ENCODE measurements at places on chromosomes 3 and 15.

- DNase-seq = no peak
Measured at GRCh38 chr3:37262816-37263393, 88.5 kb upstream of the LRRFIP2 start.

DNA sequence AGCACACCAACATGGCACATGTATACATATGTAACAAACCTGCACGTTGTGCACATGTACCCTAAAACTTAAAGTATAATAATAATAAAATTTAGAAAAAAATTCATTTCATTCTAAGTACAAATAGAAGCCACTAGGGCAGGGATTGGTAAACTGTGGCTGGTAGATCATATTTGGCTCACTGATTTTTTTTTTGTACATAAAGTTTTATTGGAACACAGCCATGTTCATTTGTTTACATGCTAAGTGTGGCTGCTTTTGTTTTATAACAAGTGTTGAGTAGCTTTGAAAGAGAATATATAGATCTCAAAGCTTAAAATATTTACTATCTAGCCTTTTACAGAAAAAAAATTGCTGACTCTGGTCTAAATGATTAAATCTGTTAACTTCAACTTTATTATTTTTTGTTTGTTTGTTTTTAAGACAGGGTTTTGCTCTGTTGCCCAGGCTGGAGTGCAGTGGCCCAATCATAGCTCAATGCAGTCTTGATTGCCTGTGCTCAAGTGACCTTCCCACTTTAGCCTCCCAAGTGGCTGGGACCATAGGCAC lies 32.8 kb downstream of the SLC30A4 start:
- no peak for DNase-seq

DNA sequence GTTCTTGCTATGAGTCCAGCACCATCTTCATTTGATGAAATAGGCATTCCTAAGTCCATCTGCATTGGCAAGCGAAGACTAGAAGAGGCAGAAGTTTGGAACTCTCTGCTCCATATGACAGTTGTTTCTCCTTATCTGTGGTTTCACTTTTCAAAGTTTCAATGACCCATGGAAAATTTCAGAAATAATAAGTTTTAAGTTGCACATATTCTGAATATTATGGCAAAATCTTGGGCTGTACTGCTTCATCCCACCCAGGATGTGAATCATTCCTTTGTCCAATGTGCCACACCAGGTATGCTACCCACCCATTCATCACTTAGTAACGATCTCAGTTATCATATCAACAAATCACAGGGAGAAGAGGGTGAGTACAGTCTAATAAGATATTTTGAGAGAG lies 647.9 kb downstream of the GRM7 start:
- no peak for DNase-seq

GRCh38 chr3:43081796-43082195 lies 24.1 kb downstream of the POMGNT2 start:
- no peak for DNase-seq

DNA sequence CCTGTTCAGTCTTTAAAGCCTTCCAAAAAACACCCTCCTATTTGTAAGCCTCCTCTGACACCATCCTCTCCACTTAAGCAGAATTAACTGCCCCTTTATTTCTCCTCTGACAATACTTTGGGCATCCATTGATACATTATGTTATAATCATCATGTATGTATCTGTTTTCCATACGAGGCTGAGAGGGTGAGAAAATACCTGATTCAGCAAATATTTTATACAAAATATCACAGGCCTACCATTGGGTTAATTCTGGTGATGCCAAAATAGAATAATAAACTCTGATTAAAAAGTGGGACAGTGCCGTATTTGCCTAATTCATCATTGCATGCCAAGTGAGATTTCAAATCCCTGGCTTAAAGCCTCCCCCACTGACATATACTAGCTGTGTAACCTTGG lies 118.2 kb upstream of the ADAMTS9 start:
- no peak for DNase-seq

DNA sequence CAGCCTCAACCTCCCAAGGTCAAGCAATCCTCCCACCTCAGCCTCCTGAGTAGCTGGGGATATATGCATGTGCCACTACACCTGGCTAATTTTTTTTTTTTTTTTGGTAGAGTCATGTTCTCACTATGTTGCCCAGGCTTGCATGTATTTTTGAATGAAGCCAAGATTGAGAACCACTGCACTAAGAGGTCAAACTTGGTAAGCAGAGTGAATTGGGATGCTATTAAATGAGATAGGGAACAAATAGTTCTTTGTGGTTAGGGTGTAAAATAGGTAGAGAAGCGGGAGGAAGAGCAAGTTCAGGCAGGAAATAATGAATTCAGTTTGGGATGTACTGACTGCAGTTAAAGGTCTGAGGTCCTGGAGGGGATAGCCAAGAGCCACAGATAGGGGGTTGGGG lies 39.9 kb upstream of the PIAS1 start:
- no peak for DNase-seq

GRCh38 chr3:165389064-165389463 lies 192.9 kb upstream of the SLITRK3 start:
- no peak for DNase-seq

DNA sequence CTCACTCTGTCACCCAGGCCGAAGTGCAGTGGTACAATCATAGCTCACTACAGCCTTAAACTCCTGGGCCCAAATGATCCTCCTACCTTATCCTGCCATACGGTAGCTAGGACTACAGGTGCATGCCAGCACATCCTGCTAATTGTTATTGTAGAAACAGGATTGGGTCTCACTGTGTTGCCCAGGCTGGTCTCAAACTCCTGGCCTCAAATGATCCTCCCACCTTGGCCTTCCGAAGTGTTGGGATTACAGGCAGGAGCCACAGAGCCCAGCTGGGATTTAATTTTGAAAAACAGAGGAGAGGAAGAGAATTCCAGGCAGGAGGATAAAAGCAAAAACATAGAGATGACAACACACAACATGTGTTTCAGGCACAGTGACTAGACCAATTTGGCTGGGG lies 40.5 kb downstream of the SFMBT1 start:
- no peak for DNase-seq

Measured in AG09319 (cell line).